ENCODE measurements at places on chromosomes 6 and 20.

DNA sequence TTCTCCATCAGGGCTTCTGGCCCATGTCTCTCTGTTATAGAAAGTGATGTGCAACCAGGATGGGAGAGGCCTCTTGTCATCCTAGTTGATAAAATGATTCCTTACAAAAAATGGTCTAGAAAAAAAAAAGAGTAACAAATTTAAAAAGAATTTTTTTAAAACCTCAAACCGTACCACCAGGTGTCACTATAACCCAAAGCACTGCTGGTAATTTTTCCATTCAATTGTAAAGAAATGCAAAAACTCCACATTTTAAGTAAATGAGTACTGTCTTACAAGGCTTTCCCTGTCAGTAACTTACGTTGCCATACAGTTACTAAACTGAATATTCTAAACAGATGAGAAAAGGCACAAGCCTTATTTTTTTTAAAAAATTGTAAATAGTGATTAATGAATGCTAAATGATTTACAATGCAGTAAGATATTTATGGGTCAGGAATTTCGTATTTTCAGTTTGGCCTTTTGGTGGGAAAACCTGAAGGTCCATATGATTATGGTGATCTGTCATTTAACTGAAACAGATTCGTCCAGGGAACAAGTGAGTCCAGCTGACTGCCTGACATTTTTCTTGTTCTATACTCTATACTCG, 95.4 kb downstream of the OGFRL1 start:
- no peak for DNase-seq

DNA sequence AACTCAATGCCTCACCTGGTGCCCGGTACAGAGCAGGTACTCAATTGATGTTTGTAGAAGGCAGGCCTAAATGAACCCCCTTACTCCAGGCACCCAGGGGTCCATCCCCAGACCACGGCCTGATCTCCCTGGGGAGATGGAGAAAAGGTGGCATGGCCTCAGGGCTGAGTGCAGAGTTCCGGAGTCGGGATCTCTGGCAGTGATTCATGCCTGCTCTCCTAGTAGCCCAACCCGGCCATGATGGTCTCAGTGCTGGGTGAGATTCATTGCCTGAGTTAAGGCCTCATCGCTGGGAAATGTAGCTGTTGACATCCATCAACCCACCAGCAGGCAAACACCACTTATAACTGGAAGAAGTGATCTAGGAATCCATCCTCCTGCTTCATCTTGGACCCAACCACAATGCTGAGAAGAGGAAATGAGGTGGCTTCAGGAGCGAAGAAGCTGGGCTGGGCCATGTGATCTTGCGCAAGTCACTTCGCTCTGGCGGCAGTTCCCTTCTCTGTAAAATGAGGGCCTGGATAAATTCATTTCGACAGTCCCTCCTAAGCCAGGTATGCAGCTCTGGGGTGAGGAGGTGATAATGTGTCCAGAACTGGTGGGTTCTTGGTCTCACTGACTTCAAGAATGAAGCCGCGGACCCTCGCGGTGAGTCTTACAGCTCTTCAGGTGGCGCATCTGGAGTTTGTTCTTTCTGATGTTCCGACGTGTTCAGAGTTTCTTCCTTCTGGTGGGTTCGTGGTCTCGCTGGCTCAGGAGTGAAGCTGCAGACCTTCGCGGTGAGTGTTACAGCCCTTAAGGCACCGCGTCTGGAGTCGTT, 24.7 kb downstream of the ETV7 start:
- DNase-seq = no peak

GRCh38 chr20:20184706-20185105, 132.4 kb downstream of the CFAP61 start:
- DNase-seq = no peak

DNA sequence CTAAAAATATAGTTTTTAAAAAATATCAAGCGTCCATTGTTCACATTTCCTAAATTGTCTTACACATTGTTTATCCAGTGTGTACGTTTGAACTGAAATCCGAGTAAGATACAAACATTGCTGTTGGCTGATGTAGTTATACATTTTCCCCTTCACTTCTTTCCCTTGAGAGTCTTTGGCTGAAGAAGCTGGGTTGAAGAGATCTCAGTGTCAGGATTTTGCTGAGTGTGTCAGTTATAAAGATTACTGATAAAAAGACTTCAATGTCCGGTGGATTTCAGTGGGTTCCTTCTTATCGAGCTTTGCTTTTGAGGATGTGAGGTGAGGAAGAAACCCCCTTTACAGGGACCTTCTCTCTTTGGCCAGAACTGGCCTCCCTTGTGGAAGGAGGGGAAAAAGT, 20.5 kb downstream of the RFPL4B start:
- no peak for DNase-seq

- DNase-seq = peak; percentile 10
These were observed 591.4 kb downstream of the RNF144B start for GRCh38 chr6:18978337-18979128.

- peak; percentile 48 for DNase-seq
These were observed at the start of gene PM20D2 for GRCh38 chr6:89145956-89146717. Gene PM20D2, plus strand, starts transcription at chr6:89146055. Its CDS starts 90 bp downstream, at chr6:89146145.

GRCh38 chr6:10410207-10411050, 4.4 kb downstream of the TFAP2A start:
- DNase-seq = no peak

- DNase-seq = no peak
These were observed 53.9 kb downstream of the GTF2H5 start for GRCh38 chr6:158222066-158222465.

GRCh38 chr20:59961423-59961822, 3.2 kb downstream of the CDH26 start:
- DNase-seq = no peak

DNA sequence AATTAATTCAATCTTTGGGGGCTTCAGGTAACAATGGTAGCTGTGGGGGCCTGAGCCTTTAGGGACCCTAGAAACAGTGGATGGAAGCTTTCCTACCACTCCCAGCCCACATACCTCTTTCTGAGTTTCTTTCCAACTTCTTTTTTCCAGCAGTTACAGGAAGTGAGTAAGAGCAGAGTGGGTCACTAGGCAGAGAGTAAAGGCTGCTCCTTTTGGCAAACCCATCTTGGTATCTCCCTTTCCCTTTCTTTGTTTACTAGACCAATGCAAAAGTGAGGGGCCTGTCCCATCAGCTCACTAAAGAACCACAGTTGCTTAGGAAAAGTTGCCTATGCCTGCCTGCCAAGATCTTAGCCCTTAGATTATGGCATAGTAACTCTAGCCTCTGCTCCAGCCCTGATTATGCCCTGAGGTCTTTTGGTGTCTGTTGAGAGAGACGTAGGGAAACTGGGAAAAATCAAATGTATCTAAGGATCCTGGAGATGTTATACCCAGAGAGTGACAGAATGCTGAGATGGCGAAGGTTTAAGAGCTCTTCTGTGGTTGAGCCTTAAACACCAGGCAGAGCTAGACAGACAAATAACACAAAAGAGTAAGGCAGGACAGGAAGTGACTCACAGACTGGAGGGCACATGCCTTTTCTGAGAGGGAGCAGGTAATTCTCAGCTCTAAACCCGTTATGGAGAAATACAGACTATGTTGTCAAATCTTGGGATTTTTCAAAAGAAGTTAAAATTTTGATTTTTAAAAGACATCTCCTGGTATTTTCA, 31.3 kb downstream of the TRMT6 start:
- DNase-seq = no peak

- DNase-seq = no peak
These were observed 73.3 kb downstream of the MAP3K4 start for GRCh38 chr6:161064915-161065314.

- DNase-seq = no peak
These were observed 11.0 kb upstream of the TPD52L1 start for GRCh38 chr6:125142618-125143017.

DNA sequence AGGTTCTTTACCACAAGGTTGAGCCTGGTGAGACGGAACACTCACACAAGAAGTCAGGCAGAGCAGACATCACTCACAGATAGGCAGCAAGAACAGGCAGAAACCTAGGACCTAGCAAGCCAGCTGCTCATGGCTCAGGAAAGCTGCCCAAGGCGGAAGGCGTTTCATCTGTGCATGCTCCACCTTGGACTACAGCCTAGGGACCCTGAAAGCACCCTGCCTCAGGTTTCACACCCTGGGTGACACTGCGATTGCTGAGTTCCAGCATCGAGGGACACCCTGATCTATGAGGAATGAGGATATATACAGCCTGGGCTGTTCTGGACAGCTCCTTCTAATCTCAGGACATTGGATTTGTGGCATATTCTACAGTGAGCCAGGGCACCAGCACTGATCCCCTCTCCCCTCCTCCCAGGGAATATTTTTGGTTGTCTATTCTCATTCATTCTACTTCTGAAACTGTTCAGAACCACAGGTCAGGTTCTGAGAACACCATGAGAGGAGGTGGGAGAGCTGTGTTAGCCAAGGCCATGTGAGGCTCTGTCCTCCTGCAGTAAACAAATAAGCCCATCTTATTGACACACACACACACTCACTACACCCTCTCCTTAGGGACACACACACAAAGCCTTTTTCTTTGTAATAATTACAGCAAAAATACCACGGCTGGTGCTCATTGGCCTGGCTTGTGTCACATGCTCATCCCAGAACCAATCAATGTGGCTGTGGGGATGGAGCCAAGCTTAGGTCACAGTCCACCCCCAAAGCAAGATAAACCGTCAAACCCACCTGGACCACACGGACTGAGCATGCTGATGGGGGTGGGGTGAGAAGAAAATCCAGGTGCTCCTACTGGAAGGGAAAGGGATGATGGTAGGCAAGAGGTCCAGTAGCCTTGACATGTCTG, 26.3 kb upstream of the PMEPA1 start:
- DNase-seq = no peak

- no peak for DNase-seq
These were observed 11.3 kb downstream of the TULP4 start for GRCh38 chr6:158323561-158323958.

DNA sequence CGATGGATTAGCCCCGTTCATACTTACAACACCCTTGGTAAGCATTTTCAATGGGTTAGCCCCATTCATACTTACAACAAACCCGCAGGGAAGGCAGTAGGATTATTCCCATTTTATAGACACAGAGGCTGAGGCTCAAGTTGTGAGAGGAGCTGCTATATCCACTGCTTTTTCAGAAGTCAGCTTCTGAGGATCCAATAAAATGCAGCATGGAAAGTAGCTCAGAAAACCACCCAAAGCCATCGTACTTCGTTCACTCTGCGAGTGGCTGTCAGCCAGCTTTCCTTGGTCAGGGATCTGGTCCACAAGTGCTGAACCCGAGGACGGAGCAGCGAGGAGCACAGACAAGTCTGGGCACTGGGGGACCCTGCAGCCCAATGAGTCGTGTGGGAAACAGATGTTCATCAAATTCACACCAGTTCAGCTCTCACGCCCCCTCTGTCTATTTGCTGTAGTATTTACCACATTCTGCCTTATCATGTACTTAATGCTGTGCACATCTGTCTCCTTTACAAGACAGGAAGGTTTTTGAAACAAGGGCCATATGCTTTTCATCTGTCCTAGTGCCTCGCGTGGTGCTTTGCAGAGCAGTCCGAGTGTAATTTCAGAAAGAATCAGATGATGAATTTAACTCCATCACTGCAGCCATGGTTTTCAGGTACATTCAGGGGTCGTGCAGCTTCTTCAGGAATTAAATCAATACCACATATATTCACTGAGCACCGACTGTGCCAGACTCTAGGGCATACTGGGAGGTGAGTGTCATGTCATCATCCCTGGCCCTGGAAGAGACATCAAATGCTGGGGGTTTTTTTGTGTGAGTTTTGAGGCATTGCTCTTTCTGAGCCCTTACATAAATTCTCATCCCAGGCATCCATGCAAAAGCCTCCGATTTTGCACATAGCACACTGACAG, 256.9 kb downstream of the CDH26 start:
- no peak for DNase-seq

GRCh38 chr20:20084296-20084752, 32.0 kb downstream of the CFAP61 start:
- peak; percentile 26 for DNase-seq

DNA sequence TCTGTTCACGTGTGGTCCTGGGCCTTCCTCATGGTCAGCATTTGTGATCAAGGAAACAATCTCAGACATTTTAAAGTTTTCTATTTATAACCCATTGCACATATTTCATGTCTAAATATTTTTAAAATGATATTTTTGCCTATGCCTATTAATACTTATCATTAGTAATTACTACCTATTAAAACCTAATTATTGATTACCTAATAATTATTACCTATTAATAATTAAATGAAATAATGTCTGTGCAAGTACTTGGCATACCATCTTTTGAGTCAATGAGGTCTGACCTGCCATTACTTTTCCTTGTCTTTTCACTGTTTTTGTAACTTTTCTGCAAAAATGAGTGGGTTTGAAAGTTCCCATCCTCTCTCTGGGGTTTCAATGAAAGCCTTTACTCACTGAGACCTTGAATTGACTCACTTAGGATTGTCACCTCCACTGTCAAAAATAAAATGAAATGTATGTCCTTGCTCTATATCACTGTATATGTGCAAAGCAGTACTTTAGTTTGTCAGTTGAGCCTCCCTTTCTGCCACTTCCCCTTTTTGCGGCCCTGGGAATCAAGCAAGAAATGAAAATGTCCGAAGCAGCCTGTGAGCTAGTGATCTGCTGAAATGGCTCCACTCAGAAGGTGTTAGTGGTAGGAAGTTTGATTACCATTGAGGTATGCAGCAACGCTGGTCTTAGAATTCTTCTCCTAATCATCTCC, 87.8 kb downstream of the L3MBTL3 start:
- no peak for DNase-seq

- no peak for DNase-seq
These were observed 50.2 kb downstream of the TBC1D7 start for GRCh38 chr6:13278164-13278563.

DNA sequence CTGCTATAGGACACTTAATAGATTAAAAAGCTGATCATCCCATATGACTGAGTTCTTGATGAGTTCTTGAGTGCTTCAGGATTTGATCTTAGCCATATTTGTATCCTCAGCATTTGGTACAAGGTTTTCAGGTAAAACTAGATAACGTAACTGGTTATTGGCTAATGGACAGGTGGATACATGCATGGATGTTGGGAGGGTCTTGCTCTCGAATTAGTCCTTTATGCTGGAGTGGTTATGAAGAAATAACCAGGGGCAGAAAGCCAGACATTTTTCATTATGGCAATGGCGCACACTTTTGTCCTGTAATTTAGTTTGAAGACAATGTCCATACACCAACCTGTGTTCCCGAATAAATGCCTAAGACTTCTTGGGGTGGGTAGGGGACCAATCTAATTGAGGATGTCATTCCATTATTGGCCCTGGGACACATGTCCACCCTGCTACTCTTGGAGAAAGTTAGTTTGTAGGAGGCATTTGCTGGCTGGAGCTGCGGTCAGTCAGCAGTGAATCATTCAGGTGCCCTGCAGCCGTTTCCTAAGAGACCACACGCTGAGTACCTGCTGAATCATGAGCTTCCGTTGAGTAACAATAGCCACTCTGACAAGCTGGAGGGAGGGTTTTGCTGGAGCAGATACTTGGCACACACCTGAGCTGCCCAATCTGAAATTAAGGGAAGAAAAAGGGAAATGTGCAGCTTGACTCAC, 194.4 kb downstream of the FOXA2 start:
- DNase-seq = no peak

GRCh38 chr20:44692932-44693480, 22.2 kb upstream of the CCN5 start:
- DNase-seq = no peak
